ENCODE measurements at places on chromosomes 2 and 18.

GRCh38 chr18:7325126-7325430 is 94.2 kb downstream of the LRRC30 start:
- DNase-seq, result no peak

DNA sequence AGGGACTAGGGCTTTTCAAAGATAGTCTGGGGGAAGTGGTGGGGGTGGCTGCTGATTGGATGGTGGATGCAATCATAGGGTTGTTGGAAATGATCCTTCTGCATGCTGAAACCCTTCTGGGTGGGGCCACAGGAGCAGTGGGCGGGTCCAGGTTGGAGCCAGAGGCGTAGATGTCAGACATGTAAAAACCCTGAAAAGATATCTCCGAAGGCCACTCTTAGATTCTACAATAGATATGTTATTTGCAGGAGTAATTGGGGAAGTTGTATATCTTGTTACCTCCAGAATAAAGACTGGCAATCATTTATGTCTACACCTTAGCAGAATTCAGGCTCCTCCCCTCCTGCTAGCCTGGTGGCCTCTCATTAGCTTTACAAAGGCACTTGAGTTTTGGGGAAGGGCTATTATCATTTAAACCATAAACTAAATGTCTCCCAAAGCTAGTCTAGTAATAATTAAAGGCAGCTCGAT is 8.2 kb upstream of the FAM98A start:
- DNase-seq, result no peak

DNA sequence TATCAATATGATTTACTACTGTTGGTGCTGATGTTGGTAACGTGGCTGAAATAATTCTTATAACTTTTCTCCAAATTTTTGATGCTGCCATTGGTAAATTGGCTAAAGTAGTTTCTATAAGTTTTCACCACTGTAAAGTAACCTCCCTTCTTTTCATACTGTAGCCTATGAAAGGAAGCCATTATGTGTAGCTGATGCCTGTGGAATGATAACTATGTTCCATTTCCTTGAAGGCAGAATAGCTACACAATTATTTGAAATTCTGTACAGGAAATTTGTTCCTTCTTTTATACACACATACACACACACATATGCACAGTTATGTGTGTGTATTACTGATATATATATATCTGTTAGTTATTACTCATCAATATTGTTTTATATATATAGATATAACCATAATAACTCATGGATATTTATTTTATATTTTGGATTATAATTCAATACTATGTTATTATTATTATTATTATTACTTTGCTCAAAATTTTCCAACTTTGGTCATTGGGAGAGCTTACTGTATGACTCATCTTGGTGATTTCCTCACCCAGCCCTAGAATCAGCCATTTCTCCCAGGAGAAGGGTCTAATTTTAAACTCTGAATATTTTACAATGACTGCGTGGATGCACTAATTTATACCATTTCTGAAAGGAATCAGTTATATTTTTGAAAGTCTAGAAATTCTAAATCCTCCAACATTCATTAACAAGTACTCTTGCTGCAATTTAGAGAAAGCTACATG is 1677.7 kb downstream of the SUCLG1 start:
- no peak for DNase-seq

- DNase-seq, result no peak
Observed at GRCh38 chr2:217228732-217229131, 368.9 kb upstream of the TNP1 start.

DNA sequence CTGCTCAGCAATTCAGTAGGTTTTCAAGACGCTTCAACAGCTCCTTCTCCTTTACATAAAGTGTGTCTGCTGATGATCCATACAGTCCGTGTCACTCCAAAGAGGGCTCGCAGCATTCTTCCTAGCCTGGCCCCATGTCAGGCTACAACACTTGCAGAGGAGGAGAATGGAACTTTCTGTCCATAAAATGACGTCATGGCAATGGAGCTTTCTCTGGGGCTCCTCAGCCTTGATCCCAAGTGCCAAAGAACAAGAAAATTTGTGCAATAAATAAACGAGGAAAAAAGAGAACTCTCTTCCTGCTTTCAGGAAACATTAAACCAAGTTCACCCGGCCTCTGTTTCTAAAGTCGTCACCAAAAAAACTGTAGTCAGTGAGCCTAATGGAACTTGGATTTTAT is 199.5 kb upstream of the MEIS1 start:
- DNase-seq, result no peak

- DNase-seq, result no peak
Observed at GRCh38 chr2:231803501-231804138, 17.4 kb downstream of the COPS7B start.

GRCh38 chr18:48546396-48546795 is 7.6 kb downstream of the CTIF start:
- no peak for DNase-seq

DNA sequence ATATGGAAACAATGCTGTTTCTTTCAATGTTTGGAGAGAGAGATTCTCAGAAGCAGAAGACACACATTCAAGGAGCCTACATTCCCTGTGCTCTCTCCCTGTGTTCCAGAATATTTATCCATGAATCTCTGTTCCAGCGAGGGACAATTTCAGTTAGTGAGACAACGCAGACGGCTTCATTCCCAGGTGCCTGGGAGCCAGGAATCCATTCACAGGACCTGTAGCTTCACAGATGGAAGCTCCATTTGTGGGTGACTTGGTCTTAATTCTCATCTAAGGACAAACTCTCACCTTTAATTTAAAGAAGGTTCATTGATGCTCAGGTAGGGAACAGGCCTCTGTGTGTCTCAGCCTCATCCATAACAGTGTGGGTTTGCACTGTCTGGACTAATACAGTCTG is 1156.6 kb downstream of the RPIA start:
- no peak for DNase-seq

GRCh38 chr2:240388471-240389301 is 46.8 kb upstream of the GPC1 start:
- no peak for DNase-seq

DNA sequence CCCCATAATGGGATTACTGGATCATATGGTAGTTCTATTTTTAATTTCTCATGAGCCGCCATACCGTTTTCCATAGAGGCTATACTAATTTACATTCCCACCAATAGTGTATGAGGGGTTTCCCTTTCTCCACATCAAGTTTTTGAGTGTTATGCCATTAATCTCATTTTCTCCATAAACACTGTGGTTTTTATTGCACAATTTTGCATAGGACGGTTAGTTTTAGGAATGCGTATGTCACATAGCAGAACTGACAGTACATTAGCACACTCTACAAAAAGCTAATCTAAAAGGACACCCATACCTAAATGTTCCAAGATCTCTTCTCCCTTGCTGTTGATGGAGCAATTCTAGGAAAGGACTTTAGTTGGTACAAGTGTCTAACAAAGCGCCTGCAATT is 32.5 kb downstream of the DARS1 start:
- no peak for DNase-seq

- DNase-seq, result no peak
Observed at GRCh38 chr18:13441736-13442135, 223.2 kb downstream of the LDLRAD4 start.

DNA sequence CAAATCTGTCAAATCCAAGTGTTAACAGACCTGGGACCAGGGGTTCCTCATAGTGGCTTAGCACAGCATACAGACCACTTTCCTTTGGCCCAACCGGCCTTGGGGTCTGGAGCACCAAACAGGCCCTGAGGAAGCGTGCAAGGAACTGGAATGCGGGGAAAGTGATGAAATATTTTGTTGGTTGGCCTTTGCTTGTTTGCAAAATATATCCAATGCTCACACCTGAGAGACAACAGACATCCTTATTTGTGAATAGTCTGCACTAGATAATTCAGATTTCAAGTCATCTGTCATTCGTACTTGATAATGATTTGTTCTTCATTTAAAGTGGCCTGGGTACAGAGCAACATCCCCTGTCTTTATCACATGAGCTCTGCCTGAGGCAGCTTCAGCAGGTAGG is 43.5 kb downstream of the ABCG8 start:
- DNase-seq, result no peak

DNA sequence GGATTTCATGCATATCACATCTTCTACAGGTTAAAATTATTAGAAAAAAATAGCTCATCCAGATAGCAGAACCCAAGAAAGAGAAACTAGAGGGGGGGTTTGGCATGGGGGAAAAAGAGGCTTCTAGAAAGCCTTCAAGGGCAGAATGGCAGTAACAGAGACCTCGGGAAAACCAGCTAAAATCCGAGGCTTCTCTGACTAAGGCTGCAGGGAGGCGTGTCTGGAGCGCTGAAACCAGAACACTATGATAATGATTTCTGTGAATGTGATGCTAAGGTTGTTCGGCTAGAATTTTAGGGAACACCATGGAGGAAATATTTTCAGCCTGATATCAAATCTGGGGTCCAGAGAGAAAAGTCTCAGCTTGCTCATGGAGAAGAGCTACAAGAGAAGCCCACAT is 73.0 kb downstream of the ATP8B1 start:
- DNase-seq, result no peak

DNA sequence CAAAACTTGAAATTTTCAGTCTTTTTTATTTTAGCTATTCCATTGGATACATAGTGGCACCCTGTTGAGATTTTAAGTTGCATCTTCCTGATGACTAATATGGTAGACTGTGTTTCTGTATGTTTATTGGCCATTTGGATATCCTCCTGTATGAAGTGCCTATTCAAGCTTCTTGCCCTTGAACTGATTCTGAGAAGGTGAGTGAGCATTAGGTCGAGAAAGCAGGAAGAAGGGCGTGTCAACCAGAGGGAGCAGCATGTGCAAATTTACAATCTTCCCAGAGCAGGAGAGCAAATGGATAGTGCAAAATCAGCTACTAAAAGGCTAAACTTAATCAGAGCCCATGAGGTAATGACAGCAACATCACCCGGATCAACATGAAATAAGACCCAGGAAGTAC is 8.6 kb downstream of the INPP1 start:
- no peak for DNase-seq

DNA sequence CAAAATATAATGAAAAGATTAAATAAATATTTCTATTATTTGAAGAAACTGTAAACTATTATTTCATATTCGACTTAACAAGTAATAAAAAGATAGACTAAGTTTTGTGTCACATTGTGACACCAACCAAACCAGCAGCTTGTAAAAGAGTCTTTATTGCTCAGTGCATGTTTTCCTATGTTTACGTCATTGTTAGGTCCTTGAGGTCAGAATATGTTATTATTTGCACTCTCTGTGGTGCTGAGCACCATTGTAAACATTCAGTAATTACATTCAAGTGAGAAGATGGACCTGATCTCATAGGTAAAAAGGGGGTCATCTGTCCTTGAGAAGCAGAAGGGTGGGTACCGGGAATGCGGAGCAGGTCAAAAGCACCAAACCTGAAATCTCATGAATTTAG is 1999.1 kb upstream of the CELF4 start:
- DNase-seq, result no peak

DNA sequence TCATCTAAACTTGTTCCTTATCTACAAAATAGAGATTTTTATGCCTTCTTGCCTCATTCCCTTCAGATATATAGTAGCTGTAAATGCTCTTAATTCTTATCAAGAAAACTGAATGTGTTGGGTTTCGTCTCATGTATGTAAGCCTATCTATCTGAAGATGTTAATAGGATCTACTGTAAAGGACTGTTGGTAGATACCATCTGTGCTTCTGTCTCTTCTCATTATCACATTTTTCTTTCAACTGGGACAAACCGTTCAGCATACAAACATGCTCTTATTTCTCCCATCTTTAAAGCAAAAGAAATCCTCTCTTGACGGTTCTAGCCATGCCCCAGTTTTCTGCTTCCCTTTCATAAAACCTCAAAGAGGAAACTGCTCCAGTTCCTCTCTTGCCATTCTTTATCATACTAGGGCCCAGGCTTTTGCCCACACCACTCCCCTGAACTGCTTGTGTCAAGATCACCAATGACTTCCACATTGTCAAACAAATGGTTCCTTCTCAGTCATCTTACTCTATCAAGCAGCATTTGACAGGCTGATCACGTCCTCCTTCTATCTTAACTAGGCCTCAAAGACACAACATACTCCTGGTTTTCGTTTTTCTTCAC is 88.7 kb downstream of the ARHGEF33 start:
- no peak for DNase-seq

GRCh38 chr2:2620604-2621003 is 289.5 kb upstream of the MYT1L start:
- DNase-seq, result no peak
